ENCODE measurements at places on chromosomes 6 and 20.
A peak's percentile ranks its signal among the peaks of the same experiment; 100 is the strongest.

GRCh38 chr6:169780571-169781091 lies 29.2 kb downstream of the ERMARD start:
- no peak for DNase-seq

DNA sequence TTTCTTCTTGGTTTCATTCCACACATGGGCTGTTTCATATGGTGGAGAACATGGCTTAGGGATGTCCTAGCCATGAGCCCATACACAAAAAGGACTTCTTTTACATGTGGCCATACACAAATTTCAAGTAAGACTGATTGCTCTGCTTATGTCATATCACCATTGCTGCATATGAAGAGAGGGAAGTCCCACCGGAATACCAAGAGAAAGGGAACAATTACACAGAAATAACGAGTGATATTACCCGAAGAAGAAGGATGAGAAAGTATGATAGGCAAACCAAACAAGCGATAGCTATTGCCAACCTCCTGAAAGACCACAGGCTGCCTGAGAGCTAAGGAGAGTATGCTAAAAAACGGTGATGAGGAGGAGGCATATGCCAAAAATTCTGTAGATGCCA lies 70.5 kb upstream of the TNFRSF21 start:
- no peak for DNase-seq

DNA sequence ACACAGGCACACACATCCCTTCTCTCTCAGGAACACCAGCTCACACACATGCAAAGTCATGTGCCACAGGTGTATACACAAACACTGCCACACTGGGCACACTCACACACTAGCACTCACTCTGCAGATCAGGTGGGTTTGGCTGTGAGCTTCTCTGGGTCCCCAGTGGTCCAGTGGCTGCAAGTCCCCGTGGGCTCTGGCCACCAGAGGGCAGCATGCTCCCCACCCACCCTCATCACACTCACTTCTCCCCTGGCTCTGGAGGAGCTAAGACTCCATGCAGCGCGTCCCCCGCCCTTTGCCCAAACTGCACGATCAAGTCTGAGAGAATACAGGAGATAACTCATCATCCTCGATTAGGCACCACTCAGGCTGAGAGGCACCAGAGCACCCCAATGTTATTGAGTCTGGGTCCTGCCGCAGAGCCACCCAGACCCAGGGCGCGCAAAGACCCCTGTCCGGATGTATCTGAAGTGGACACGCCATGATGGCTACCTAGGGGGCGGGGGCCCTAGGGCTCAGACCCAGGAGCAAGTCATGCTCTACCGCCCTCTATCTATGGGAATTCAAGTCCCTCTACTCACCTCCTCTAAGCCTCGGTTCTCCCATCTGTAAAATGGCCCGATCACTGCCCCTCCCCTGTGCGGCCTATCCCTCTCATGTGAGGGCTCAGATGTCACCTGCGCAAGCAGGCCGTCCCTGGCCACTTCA lies 90.5 kb downstream of the GRM4 start:
- DNase-seq, result peak; percentile 26

DNA sequence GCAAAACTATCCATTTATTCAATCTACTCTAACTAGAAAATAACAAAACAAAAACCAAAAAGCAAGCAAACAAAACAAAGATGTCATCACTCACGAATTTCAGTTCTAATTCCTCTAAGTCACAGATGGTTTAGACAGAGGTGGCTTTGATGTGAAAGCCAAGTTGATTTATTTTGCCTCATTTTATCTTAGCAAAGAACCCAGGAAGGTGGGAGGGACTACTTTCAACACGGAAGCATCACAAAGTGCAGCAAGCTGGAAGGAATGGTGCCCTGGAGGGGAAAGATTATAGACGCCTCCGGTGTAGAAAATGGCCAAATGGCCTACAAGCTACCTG lies 88.4 kb downstream of the LAMP5 start:
- no peak for DNase-seq

DNA sequence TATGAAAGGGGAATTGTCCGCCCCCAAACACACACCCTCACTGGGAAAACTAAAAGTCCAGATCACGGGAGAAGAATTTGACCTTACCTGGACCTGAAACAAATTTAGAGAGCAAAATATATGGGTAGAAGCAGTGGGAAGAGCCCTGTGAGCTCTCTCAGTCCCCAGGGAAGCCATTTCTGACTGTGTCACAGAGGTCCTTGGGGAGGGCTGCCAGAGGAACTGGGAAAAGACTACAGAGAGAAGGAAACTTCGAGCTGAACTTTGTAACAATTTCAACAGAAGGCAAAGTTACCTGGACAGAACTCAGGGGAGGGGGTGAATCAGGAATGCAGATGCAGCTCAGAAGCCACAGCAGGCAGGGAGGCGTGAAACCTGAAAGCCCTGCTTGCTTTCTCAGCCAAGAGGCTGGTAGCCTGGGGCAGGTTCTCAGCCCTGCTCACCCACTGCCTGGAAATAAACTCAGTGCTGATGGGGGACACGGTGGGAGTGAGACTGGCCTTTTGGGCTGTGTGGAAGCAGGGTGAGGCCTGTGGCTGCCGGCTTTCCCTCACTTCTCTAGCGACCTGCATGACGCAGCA lies 163.8 kb downstream of the TMEM200A start:
- DNase-seq, result no peak

DNA sequence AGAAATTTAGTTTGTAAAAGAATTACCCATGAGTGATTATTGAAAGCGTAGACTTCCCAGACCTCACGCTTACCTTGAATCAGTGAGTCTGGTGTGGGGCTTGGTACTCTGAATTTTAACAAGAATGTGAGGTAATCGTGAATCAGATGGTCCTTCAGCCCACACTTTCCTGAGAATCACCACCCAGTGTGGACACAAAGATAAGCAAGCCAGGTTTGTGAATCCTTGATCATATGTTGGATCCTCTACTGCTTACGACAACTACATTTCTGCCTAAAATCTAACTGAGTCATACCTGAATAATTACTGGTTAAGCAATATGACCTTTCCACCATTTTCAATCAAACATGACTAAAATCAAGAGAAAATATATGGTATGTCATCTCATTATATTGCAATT lies 589.3 kb downstream of the TFAP2A start:
- DNase-seq, result no peak

- DNase-seq, result no peak
Measured at GRCh38 chr20:35288325-35289060, 3.7 kb downstream of the FAM83C start.

- DNase-seq, result no peak
Measured at GRCh38 chr6:22078802-22079545, 217.9 kb downstream of the PRL start.

DNA sequence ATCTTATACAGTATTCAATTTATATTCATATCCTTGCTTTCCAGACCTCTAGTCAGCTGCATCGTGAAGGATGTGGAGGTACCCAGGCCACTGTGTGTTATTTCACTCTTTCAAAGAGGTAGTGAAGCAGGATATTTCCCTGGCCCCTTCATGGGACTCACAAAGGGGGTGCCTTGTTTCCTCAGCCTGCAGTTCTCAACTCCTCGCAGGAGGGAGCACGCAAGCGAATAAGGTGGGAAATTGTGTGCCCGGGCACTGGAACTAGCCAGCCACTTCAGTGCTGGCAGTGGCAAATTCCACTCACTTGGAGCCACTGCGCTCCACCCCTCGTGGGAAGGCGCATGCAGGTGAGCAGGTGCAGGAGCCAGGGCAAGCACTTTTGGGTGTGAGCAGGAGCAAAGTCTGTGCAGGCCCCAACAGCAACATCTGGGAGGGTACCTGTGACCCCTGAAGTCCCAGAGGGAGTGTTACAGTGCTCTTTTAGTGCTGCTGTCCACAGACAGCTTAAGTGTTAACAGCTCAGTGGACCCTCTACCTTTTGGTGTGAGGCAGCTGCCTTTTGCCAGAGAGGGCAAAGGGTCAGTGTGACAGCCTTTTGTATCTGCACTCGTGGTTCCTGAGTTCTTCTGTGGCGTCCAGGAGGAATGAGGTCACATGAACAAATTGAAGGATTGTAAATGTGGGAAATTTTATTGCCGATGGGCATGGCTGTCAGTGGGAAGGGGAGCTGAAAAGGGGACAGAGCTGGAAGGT lies 49.4 kb upstream of the FAM135A start:
- no peak for DNase-seq

GRCh38 chr6:108594151-108594550 lies 33.4 kb downstream of the FOXO3 start:
- no peak for DNase-seq

- DNase-seq, result no peak
Measured at GRCh38 chr20:19457611-19458010, 245.2 kb downstream of the SLC24A3 start.

GRCh38 chr6:87628881-87629280 lies 38.9 kb downstream of the ORC3 start:
- DNase-seq, result no peak

DNA sequence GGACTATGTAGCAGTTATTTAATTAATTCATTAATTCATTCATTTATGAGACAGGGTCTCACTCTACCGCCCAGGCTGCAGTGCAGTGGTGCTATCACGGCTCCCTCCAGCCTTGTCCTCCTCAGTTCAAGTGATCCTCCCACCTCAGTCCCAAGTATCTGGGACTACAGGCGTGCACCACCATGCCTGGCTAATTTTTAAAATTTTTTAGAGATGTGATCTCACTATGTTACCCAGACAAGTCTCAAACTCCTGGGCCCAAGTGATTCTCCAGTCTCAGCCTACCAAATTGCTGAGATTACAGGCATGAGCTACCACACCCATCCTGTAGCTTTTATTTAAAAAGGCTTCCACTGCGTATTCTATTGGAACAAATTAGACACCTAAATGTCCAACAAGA lies 23.4 kb downstream of the SRPK1 start:
- no peak for DNase-seq

GRCh38 chr6:105994591-105995390 lies 91.3 kb upstream of the PRDM1 start:
- DNase-seq, result peak; percentile 41

GRCh38 chr6:166333172-166333995 lies 9.0 kb downstream of the SFT2D1 start:
- DNase-seq, result no peak

GRCh38 chr6:82702574-82702973 lies 339.0 kb downstream of the TPBG start:
- no peak for DNase-seq

DNA sequence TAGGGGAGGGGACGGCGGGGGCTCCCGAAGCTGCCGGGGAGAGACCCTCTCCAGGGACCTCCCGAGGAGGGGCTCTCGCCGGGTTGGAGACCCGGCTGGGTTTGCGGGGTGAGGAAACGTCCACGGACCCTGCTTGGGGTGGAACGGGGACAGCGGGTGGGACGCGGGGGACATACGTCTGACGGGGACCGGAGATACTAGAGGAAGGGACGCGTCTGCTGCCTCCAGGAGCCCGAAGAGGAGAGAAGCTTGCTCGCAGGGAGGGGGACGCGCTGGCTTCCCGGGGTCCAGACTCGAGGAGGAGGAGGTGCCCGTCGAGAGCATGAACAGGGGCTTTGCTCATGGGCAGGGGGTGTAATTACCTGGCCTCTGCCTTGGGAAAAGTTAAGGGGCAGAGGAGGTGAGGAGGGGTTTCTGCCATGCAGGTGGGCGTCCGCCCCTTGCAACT lies 593 bp downstream of the DNMT3B start:
- DNase-seq, result no peak

DNA sequence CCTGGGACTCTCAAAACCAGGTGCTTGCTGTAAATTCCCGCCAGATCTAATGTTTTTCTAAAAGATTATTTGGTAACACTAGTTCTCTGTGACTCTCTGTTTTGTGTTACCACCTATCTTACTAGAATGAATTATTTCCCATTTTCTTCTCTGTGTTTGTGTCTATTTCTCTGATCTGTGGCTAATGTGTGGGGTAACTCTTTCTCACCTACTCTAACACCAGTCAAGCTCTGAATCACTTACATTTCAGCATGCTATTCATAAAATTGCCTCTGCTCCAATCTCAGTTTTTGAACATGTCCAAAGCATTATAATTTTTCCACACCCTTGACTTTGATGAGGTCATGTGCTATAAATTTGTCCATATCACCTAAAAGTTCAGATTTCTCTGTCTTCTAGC lies 23.2 kb upstream of the COL19A1 start:
- no peak for DNase-seq

DNA sequence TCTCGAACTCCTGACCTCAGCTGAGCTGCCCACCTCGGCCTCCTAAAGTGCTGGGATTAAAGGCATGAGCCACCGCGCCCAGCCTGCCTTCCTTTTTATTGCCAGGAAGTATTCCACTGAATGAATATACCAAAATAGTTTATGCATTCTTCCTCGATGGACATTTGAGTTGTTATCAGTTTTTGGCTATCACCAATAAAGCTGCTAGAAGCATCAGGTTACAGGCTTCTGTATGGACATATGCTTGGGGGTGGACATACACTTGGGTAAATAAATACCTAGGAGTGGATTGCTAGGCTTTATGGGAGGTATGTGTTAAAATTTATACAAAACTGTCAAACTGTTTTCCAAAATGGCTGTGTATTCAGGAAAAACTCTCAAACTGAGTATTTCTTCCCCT lies 10.0 kb upstream of the RPS10 start:
- no peak for DNase-seq

DNA sequence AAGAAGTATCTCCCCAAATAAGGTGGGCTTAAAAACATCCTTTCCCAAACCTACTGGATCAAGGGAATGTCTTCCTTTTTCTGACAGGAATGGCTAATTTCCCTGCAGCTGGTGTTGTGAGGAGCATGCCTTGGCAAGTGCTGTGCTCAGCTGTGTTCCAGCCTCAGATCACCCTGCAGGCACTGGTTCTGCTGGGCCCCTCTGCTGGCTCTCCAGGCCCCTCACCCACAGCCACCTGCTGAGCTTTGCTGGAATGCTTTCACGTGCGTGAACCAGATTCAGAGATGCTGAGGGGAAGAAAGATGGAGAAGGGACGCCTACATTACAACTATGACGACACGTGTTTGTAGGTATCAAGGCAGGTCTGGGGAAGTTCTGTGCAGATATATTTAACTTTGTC lies 71.3 kb upstream of the FOXC1 start:
- no peak for DNase-seq

Measured in HS-27A (cell line).